ENCODE measurements at places on chromosomes 12 and 14.

GRCh38 chr14:30177781-30178180 lies 250.1 kb upstream of the PRKD1 start:
- no peak for DNase-seq

DNA sequence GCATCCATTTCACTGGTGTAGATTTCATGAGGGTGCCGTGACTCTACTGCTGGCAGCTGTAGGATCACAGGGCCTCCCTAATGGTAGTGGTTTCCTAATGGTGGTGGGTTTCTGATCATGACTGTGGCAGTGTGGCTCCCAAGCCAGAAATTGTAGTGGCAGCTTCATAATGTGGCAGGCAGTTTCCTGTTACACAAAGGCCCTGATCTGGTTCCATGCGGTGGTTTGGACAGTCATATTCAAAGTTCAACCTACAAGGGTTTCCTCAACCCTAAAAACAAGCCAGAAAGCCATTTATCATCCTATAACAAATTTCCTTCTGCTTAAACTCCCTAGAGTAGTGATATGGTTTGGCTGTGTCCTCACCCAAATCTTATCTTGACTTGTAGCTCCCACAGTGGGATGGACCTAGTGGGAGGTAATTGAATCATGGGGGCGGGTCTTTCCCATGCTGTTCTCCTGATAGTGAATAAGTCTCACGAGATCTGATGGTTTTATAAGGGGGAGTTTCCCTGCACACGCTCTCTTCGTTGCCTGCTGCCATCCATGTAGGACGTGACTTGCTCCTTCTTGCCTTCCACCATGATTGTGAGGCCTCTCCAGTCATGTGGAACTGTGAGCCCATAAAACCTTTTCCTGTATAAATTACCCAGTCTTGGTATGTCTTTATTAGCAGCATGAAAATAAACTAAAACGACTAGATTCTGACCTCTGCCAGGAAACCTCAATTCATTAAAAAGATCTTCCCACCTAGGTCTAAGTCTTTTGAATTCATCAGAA lies 257.1 kb downstream of the EFCAB11 start:
- DNase-seq = no peak

GRCh38 chr14:24409192-24409591 lies 10.4 kb downstream of the NYNRIN start:
- no peak for DNase-seq

DNA sequence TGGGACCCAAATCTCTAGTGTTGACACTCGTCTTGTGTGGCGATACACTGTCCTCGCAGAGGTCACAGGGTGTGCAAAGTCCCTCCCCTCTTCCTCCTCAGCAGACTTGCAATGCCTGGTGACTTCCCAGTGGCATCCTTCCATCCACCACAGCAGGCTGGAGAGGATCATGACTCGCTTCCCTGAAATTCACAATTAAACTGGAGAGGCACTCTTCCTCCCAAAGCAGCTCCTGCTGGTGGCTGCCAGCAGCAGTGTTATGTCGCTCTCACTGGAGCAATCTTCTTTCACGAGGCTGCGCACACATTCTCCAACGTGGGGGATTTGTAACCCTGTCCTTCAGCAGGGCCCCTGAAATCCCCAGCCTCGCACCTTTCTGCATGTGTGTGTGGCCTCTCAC lies 145.2 kb upstream of the TMCC3 start:
- DNase-seq = no peak

DNA sequence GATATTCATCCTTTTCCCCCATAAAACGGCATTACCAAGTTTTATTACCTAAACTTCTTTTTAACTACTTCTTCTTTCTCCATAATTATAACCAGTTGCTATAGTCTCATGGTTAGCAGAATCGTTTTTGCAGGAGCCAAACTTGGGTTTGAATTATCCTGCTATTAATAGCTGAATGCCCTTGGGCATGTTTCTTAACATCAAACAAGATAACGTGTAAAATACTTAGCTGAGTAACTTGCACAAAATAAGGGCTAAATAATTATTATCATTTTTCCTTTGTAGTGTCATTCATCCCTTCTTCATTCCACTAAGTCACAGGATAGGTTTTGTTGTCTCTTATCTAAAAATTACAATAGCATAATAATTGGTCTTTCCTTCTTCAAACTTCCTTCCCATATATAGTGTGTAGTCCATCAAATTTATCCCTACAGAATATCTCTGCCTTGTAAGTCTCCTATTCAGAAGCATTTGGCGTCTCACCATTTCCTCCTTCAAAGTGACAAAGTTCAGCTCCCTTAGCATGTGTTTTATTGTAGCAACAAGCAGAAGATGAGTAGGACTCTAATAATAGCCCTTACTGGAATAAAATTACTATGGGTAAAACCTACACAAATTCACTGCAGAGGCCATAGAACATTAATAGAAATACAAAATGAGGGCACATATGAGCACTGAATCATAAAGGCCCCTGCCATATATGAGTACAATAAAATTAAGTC lies 63.8 kb downstream of the FAR2 start:
- DNase-seq = no peak

- no peak for DNase-seq
These were observed 526 bp downstream of the MLXIP start for GRCh38 chr12:122079033-122079531.

GRCh38 chr14:44756554-44756953 lies 205.2 kb downstream of the KLHL28 start:
- DNase-seq = no peak

GRCh38 chr14:68389943-68390342 lies 402.9 kb downstream of the ZFP36L1 start:
- DNase-seq = no peak

DNA sequence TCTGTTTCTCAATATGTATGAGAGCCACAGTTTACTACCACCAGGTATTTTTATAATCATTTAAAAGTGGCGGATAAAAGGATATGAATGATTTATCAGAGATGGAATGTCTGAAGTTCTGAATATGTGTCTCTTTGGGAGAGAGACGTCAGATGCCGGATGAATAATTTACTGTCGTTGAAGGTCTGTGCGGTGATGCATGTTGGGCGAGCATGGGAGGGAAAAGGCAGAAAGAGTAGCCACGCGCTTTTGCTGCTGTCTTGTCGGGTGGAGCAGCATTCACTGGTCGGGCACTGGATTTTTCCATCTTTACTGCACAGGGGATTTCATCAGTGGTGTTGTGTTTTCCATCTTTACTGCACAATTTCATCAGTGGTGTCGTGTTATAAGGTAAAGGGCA lies 65.6 kb downstream of the SYNE2 start:
- DNase-seq = no peak

- no peak for DNase-seq
These were observed 561.3 kb downstream of the C12orf50 start for GRCh38 chr12:87467936-87468335.

DNA sequence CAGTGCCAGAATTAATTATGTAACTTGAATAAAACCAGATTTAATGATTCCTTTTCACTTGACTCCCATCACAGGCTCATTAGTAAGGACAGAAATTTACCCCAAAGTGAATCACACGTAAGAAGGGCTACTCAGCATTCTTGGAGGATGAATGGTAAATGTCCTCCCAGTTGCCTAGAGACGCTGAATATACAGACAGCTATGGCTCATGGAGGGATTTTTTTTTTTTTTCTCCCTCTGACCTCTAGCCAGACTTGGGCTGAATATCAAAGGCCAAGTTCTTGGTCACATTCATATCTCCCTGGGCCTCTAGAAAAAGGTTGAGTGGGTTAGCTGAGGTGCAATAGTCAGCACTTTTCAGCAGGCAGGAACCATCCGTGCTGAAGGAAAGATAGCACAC lies 77.5 kb downstream of the PHLDA1 start:
- no peak for DNase-seq

DNA sequence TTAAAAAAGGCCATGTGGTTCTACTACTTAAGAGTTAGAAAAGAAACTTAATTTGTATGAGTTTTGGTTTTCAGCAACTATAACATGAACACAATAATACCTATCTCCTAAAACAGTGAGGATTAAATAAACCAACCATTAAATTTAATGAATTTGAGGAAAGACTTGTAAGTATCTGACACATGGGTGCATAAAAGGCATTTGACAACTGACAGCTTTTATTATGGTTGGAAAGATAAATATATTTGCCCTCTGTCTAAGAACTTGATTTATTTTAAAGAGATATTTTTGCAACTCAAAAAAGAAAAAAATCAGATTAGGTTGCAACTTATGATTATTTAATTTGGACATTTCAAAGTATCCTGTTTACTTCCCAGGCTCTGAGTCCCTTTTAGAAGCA lies 217.9 kb upstream of the EEA1 start:
- no peak for DNase-seq

DNA sequence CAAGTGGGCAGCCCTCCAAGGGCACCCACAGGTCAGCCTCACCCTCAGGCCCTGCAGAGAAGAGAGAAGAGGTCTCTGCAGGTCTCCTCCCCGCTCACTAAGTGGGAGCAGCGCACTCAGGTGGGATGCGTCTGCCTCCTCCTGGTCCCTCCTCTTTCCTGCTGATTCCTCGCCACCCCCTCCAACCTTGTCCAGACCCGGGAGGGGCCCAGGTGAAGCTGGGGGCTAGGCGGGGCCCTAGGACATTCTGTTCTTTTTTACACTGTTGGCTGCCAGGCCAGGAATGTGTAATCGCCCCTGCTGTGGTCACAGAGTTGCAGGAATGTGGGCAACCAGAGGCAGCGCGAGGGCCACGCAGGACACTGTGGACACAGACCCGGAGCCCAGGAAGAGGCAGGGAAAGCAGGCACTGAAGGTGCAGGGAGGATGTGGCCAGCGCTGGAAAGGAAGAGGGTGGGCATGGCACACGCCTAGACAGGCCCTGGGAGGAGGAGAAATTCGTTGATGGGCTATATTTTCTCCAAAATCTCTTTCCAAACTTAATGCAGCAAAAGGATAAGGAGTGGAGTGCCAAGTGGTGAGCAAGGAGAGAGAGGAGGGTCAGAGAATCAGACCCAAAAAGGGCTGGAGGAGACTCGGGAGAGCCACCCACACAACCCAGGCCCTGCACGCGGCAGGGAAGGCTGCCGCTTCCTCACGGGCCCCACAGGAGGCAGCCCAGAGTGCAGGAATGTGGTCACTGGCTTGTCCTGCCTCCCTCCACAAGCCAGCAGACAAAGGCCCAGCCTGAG lies 911 bp upstream of the SCNN1A start:
- no peak for DNase-seq

DNA sequence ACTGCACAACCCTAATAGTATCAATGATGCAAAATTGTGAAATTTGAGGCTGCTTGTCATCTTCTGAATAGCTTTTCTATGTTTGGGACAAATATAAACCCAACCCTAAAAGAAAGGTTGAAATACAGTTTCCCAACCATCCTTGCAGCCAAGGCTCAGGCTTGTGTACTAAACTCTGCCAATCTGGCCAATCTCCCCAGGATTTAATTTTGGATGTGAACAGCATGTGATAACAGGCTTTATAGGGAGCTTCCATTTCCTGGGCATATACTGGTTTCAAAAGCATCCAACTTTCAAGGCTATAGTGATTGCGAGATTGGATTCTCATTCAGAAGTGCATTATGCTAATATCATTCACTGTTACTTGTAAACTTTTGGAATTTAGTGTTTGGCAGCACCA lies 55.7 kb upstream of the MUCL1 start:
- no peak for DNase-seq

- DNase-seq = no peak
These were observed 11.5 kb upstream of the KRT5 start for GRCh38 chr12:52531566-52532300.

DNA sequence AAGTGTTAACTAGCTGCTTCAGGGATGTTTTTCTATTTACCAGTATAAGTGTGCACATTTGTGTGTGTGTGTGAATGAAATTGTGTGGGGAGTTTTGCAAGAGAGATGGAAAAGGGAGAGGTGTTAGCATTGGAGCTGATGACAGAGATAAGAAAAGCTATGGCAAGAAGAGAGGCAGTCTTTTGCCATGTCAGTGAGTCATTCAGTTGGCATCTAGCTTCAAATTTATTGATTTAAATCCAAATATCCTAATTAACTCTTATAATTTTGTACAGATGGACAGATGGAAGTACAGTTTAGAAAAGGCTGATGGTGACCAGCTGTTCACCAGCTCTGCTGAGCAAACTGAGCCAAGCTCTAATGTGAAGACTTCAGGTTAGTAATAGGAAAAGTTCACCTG lies 3.3 kb upstream of the BHLHE41 start:
- DNase-seq = no peak

DNA sequence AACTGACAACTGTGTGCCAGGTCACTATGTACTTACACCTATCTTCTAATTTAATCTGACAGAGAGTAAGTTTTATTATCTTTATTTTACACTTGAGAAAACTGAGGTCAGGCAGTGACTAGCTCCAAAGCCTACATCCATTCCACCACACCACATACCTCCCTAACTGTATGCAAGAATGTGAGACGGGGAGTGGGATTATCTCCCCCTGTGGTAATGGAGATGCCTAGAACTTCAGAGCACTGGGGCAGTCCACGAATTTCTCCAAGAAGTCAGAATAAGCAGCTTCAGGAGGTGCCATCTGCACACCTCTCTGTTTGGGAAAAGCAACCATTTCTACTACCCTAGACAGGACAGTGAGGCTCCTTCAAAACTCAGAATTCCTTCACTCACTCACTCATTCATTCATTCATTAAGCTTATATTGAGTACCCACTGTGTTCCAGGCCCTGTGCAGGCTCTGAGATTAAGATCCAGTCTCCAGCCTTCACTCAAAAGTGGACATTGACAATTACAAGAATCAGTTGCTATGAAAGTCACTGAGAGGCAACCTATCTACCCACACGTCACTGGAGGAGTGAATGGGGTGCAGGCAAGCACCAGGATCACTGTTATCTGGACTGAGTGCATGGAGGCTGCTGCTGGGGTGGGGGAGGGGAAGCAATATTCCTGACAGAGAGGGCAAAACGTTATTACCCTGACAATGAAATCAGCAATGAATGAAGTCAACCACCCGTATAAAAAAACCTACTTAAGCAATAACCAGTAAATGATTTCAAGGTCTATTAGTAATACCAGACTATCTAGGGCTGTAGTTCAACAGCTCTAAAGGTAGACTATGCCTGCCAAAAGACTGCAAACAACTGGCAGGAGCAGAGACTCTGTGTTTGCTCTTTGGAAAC lies 18.0 kb downstream of the SLC7A7 start:
- DNase-seq = no peak

GRCh38 chr12:56898938-56899337 lies 35.3 kb downstream of the SDR9C7 start:
- no peak for DNase-seq

DNA sequence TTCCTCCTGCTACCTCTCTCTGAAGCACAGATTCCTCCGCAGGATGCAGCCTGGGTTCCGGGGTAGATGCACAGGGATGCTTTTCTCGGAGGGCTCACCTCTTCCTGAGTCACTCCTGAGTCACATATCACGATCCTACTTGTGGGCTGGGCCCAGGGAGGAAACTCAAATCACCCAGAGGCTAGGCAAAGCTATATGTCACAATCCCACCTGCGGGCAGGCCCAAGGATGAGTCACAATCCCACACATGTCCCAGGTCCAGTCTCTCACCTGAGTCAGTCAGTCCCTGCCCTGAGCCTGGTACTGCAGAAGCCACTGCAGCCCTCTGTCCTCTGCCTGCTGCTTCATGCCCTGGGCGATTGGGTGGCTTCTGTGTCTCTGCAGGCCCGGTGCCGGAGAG lies 149.0 kb upstream of the GSC start:
- no peak for DNase-seq

DNA sequence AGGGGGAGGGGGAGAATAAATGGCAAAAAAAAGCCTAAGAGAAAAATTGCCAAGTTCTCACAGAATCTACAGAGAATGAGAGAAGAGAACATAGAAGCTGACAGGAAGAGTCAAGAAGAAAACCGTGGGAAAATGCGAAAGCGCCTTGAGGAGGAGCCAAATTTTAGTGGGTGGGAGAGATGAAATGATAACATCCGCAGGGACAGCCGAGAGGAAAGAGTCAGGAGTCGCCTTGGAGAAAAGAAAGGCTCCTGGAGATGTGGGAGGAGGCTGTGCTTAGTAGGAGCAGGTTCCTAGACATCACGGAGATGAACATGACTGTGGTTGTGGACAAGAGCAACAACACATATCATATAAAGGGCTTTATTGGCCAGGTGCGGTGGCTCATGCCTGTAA lies 49.4 kb downstream of the PHLDA1 start:
- DNase-seq = no peak
